ENCODE measurements at places on chromosomes 6 and 20. TPM values are rescaled to one million over a fixed set of nuclear protein-coding genes. Genes with fewer than 3 reads are reported as not detected.

The TMC2 gene
- not detected for total RNA-seq

The TBXT gene
- 0.10 TPM for total RNA-seq

The CABLES2 gene
- total RNA-seq: 6.6 TPM

DNA sequence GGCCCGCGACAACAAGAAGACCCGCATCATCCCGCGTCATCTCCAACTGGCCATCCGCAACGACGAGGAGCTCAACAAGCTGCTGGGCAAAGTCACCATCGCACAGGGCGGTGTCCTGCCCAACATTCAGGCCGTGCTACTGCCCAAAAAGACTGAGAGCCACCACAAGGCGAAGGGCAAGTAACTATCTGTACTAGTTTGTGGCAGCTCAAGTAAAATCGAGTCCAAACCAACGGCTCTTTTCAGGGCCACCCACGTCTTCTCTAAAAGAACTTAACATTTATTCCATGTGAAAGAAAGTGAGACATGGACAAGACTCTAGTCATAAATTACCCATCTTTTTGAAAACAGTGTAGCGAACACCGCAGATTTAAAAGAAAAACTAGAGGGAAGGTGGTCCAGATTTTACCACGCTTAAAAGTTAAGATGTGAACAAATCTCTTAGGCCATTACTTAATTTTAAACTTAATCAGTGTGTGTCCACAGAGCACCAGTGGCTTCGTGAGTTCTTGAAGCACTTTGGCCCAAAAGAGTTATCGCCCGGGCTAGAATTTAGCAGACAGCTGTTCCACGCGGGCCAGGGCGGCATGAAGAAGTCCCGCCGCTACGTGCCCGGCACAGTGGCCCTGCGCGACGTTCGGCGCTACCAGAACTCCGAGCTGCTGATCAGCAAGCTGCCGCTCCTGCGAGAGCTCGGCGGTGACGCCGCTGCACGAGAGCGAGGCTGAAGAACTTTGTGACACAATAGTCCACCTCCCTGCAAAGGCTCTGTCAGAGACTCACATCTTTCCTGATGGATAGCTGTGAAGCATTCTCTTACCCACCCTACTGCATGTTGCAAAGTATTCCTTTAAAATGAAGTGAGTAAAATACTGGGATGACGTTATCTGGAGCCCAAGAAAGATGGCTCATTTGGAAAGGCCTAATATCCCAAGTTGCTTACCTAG lies 113.9 kb upstream of the PRSS16 start:
- peaks cover 20% of the 10 kb centered on the region for H3K4me1 ChIP-seq
- peak; percentile 60 for DNase-seq
- no peak overlapping the region for H3K27ac ChIP-seq
- no peak overlapping the region for H3K4me3 ChIP-seq

GRCh38 chr20:37251825-37252477 lies 9.7 kb downstream of the GHRH start:
- DNase-seq: no peak
- no peaks in the 10 kb centered on the region for H3K4me1 ChIP-seq
- H3K36me3 ChIP-seq: no peaks in the 10 kb centered on the region

- H3K27me3 ChIP-seq: no peaks in the 10 kb centered on the region
- no peak overlapping the region for H3K27ac ChIP-seq
- H3K36me3 ChIP-seq: no peaks in the 10 kb centered on the region
- H3K4me3 ChIP-seq: no peak overlapping the region
Measured at GRCh38 chr6:157516319-157517026, 135.5 kb downstream of the ZDHHC14 start.

DNA sequence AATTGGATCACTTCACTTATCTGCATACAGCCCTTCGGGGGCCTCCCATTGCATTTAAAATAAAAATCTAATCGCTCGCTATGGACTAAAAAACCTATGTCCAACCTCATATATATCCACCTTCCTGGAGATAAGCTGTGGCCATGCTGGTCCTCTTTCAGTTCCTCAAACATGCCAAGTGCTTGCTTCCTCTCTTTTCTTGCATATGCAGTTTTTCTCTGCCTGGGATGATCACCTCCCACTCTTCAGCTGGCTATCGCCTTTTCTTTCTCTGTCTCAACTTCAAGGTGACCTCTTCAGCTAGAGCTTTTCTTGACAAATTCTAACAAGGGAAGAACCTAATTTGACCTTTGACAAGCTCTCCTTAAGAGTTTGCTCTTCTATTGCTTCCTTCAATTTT lies 5.6 kb upstream of the TFB1M start:
- DNase-seq: no peak
- H3K27ac ChIP-seq: no peak overlapping the region
- peaks cover 19% of the 10 kb centered on the region for H3K4me1 ChIP-seq
- H3K4me3 ChIP-seq: peak overlapping the region; percentile 51

DNA sequence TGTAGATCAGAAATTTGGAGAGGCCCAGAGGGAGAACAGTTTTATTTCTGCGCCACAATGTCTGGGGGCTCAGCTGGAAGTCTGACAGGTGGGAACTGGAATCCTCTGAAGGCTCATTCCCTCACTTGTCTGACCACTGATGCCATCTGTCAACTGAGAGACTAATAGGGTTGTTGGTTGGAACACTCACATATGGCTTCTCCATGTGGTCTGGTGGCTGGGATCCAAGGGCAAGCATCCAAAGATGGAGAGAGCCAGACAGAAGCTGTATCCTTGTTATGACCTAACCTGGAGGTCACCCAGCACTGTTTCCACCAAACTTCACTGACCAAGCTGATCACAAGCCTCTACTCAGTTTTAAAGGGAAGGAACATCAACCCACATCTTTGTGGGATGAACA lies 117.9 kb upstream of the AKAP12 start:
- no peak for DNase-seq
- no peaks in the 10 kb centered on the region for H3K4me1 ChIP-seq
- H3K36me3 ChIP-seq: no peaks in the 10 kb centered on the region
- no peaks in the 10 kb centered on the region for H3K27me3 ChIP-seq
- H3K27ac ChIP-seq: no peak overlapping the region
- no peak overlapping the region for H3K4me3 ChIP-seq

DNA sequence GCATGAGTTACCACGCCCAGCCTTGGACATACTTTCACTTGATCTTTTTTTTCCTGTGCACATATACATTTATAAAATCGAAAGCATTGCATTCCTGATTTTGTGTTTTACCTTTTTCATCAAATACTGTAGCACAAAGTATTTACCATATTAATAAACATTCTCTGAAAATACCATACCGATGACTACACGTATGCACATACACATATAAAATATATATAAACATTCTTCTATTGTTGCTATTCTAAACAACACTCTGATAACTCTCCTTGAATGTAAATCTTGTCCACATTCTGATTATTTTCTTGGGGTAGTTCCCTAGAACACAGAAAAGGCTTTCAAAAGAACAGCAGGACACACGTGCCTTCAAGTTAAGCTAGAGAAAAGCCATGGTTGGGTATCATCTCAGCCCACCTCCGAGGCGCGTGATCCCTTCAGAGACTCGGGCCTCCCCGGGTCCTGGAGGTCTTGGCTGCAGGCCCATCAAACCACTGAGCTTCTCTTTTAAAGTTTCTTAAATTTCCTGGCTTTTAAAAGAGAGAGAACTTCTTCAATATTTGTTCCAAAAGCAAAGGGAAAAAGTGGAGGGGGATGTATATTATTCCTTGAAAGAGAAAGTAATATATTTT lies 198.1 kb downstream of the MYLK4 start:
- H3K4me1 ChIP-seq: no peaks in the 10 kb centered on the region
- H3K36me3 ChIP-seq: no peaks in the 10 kb centered on the region
- H3K27ac ChIP-seq: no peak overlapping the region
- no peak for DNase-seq
- peaks cover 14% of the 10 kb centered on the region for H3K27me3 ChIP-seq

DNA sequence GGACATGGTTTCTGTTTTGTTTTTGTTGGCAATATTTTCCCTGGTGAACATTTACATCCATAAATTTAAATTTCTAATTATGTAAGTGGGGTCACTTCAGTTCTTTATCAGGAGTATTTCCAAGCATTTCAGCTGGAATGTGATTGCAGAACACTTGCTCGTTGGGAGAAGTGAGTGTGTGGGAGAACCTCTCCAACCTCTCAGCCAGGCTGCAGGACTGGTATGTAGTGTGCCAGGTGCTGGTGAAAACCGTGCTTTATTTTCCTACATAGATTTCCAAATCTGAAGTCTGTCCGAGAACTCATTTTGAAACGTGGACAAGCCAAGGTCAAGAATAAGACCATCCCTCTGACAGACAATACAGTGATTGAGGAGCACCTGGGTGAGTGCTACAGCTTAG lies 6.3 kb downstream of the RPL7L1 start:
- H3K27me3 ChIP-seq: no peaks in the 10 kb centered on the region
- peaks cover 72% of the 10 kb centered on the region for H3K36me3 ChIP-seq
- H3K27ac ChIP-seq: no peak overlapping the region
- H3K4me3 ChIP-seq: no peak overlapping the region
- no peak for DNase-seq

DNA sequence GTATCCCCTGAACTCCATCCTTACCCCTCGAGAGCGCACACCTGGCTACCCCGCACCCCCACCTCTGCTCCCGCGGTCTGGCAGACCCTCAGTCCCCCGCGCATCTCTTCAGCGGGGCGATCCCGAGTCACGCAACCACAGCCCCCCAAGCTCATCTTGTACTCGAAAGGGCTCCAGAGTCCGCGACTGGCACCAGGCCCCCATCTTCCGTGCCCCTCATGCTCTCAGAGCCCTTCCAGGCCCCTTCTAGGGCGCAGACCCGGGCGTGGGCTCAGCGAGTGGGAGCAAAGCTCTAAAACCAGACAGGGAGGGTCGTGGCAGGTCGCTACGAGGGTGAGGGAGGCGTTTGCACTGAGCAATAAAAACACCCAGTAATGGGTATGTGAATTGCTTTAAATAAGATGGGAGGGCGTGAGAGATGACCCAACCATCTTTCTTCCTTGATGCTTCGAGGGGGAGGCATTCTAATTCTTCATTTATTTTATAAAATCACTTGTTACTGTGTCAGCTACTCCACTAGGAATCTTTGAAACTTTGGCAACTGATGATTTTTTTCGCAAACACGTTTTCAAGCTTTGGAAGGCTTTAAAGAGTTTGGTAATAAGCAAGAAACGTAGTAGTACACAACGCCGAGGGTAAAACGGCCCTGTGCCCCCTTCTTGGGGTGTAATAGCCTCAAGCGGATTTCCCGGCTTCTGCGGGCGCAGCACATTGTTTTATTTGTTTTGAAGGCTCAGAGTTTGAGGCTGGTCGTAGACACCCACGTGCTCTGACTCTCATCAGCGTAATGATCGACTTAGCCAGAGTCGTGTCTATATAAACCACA lies 42.6 kb upstream of the SUPT3H start:
- DNase-seq: peak; percentile 35
- H3K36me3 ChIP-seq: no peaks in the 10 kb centered on the region
- H3K27me3 ChIP-seq: peaks cover 50% of the 10 kb centered on the region
- H3K4me1 ChIP-seq: peaks cover 54% of the 10 kb centered on the region

DNA sequence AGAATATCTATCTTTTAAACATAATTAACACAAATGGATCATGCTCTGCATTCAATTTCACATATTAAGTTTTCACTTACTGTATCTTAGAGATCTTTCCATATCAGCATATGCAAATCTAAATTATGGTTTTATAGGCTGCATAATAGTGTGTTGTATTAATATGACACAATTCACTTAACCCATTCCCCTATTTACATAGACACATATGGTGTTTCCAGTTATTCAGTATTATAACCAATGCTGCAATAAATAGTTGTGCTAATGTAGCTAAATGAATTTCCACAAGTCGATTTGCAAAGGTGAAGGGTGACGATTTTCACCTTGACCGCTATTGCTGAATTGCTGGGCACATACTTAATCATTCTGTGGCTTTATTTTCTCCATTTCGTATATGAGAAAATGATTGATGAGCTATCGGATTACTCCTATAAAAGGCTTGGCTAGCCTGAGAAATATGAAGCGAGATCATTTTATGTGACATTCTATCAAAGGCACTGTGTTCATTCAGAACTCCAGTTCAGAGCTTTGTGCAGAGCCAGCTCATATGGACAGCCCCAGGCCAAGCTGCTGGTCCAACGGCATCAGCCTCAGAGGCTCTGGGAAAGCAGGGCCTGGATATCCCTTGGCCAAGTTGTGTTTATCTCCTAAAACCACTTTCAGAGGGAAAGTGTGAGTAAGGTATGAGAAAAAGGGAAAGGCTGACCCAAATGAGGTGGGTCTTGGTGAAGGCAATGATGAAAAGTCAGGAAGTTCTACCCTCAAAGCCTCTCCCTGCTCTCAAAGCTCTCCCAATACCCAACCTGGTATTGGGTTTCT lies 50.8 kb downstream of the GFOD1 start:
- H3K4me1 ChIP-seq: peaks cover 36% of the 10 kb centered on the region
- no peak for DNase-seq

DNA sequence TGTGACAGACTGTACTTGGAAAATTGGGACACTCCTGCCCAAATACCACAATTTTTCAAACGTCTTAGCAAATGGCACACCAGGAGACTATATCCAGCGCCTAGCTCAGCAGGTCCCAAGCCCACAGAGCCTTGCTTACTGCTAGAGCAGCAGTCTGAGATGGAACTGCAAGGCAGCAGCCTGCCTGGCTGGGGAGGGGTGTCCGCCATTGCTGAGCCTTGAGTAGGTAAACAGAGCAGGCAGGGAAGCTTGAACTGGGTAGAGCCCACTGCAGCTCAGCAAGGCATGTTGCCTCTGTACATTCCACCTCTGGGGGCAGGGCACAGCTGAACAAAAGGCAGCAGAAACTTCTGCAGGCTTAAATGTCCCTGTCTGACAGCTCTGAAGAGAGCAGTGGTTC lies 1003.3 kb upstream of the MAP3K7 start:
- H3K36me3 ChIP-seq: no peaks in the 10 kb centered on the region
- H3K4me1 ChIP-seq: no peaks in the 10 kb centered on the region
- H3K27me3 ChIP-seq: no peaks in the 10 kb centered on the region

GRCh38 chr6:52087498-52087999 lies at the start of gene PKHD1:
TSS of gene PKHD1 (minus strand) at chr6:52087613. CDS start at chr6:52084933, 2,680 bp downstream.
- H3K36me3 ChIP-seq: no peaks in the 10 kb centered on the region
- no peak within 1 kb of the TSS for H3K27ac ChIP-seq
- DNase-seq: no peak

- no peaks in the 10 kb centered on the region for H3K27me3 ChIP-seq
- peak overlapping the region; percentile 57 for H3K4me3 ChIP-seq
- H3K4me1 ChIP-seq: peaks cover 66% of the 10 kb centered on the region
- H3K27ac ChIP-seq: peak overlapping the region; percentile 97
Measured at GRCh38 chr20:53735536-53736050, 142.0 kb upstream of the ZNF217 start.

All from activated B cell treated with CpG ODN at 0.5 μM for 24 hours (primary cell).